ENCODE measurements at places on chromosomes 3 and 15. TPM values are rescaled to one million over a fixed set of nuclear protein-coding genes. Genes with fewer than 3 reads are reported as not detected.

PRR20G gene
- total RNA-seq: 1.6 TPM

MUSTN1 gene
- 0.28 TPM for total RNA-seq

RAP2B gene
- total RNA-seq: 7.9 TPM

KLF13 gene
- 92.6 TPM for total RNA-seq

SEMA3B gene
- 8.8 TPM for total RNA-seq

ISG20 gene
- 32.2 TPM for total RNA-seq

NAALADL2 gene
- total RNA-seq: not detected

GOLGA8G gene
- not detected for total RNA-seq
